Right ventricle myocardium superior (tissue), 1 donor: ENCODE measurements at places on chromosomes 11 and 22. TPM values are rescaled to one million over a fixed set of nuclear protein-coding genes. Genes with fewer than 3 reads are reported as not detected.

DNA sequence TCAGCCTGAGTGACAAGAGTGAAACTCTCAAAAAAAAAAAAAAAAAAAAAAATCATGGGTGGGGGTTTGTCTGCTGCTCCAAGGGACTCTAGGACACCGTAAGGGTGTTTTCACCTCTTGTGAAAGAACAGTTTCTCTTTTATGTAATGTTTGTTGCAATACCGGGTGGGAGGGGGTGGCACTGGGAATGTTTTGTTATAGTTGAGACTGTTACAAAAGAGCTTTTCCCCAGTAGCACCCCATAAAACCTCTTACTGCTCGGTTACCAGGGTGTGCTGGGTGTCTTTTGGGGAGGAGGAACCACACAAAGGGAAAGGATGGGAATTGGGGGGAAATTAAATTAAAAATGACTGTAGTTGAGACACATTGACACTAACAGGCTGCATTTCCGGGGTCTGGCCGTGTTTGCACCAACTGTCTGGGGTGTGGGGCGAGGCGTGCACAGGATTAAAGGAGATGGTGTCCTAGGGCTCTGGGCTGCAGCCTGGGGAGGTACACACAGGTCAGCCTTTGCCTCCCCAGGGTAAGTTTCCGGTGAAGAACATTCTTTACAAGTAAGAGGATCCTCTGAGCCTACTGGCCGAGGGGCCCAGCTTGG is 1.6 kb downstream of the NFAM1 start:
- no peak for DNase-seq

GRCh38 chr22:20571078-20571503 is 63.7 kb downstream of the MED15 start:
- DNase-seq, result peak; percentile 13

The OR52H1 gene
- not detected for total RNA-seq

DNA sequence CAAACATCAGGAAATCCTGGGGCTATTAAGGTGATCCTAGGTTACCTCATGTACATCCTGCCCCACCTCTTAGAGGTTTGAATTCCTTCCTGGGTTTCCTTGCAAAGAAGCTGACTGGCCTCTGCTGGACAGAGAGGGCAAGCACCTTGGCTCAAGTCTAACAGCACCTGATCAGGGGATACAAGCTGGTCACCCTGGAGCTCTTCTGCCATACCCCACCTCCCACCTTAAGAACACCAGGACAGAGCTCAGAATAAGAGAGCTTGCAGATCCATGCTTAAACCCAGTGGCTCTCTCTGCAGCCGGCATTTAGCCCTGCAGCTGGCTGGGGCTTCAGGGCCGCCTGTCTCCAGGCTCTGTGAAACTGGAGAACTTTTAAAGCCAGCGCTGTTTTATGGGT is 386.6 kb upstream of the NARS2 start:
- DNase-seq, result no peak

The APOA5 gene
- total RNA-seq, result not detected

The KCNQ1 gene
- total RNA-seq, result 33.4 TPM

The POU2F3 gene
- not detected for total RNA-seq

DNA sequence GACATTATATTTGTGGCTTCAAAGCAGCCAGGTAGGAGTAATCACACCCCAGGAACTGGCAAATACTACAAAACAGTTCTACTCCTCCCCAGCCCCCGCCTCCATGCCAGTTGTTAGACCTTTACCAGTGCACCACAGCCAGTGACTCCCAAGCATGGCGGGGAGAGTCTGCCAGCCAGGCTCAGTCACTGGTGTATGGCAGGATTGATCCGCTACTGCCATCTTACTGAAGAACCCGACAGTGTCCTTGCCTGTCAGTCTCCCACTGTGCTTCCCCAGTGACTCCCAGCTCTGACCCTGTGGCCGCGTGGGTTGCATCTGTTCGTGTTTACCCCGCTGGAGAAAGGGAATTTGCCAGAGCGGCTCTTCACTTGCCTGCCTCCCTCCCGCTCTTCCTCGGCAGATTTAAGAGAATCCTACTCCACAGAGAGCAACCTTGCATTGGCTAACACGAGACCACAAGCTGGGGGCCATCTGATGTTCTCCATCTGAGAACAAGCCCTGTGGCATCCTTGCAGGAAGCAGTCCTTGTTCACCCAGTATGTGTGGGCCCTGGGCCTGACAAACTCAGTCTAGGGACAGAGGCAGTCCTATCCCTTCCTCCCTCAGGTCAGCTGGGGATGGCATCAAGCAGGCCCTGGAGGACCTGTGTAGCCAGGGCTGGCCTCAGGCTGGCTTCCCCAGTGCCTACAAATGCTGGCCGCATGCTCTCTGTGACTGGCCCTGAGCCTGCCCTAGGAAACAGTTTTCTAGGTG is 33.1 kb downstream of the GNAZ start:
- no peak for DNase-seq

The PLAAT5 gene
- 4.0 TPM for total RNA-seq

- DNase-seq, result no peak
These were observed 16.0 kb downstream of the MRE11 start for GRCh38 chr11:94477624-94478023.

The TBRG1 gene
- total RNA-seq, result 18.2 TPM

- no peak for DNase-seq
These were observed 107.9 kb upstream of the BID start for GRCh38 chr22:17882162-17882561.

The WBP2NL gene
- 0.16 TPM for total RNA-seq

GRCh38 chr22:43592476-43592875 is 180.7 kb downstream of the MPPED1 start:
- no peak for DNase-seq

The ISX gene
- total RNA-seq, result not detected

DNA sequence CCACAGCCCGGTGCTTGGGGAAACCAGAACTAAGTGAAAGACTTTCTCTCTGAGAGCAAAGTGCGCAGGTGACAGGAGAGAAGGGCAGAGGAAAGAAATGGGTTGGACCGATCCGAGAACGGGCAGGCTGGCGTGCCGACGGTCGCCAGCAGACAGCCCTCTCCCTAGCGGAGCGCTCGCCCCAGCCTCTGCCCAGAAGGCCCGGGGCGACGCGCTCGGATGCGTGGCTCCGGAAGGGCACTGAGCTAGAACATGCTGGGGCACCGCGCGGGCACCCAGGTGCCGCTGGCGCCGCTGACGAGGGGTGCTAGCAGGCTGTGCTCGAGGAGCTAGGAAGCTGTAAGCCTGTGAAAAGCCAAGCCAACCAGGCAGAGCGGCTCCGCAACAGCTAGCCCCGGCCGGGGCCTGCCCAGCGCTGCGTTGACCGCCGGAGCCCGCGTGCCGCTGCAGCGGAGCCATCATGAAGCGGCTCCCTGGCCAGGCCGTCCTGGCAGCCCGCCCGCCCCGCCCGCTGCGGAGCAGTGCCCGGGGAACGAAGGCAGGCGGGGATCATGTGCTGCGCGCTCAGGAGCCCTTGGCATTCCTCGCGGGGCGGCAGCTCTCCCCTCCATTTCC is 22.1 kb upstream of the RRAS2 start:
- peak; percentile 86 for DNase-seq

The PATE4 gene
- not detected for total RNA-seq

The NPTXR gene
- total RNA-seq, result 16.8 TPM

GRCh38 chr22:40070701-40071100 is 75.9 kb downstream of the FAM83F start:
- no peak for DNase-seq

The CRYAB gene
- 6,403 TPM for total RNA-seq

- no peak for DNase-seq
These were observed 786 bp downstream of the CAPN1 start for GRCh38 chr11:65182258-65183170.

GRCh38 chr11:119721129-119722120 is 7.6 kb downstream of the NECTIN1 start:
- no peak for DNase-seq

DNA sequence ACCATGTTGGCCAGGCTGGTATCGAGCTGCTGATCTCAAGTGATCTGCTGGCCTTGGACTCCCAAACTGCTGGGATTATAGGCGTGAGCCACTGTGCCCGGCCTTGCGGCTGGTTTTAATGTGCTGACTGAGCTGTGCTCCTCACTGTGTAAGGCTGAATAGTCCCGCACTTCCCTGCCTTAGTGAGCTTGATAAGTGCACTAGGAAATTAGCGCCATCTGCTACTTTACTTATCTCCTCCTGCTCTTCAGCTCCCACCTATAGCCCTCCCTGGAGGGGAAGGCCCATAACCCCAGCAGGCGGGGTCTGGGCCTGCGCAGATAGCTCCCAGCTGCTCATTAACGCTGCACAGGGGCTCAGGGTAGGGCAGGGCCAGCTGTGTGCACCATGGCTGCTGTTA is 49.4 kb downstream of the CLMP start:
- no peak for DNase-seq

- no peak for DNase-seq
These were observed 1.3 kb upstream of the FLRT1 start for GRCh38 chr11:64034411-64034811.

The BTG4 gene
- total RNA-seq, result not detected

The DAGLA gene
- total RNA-seq, result 4.2 TPM

- DNase-seq, result no peak
These were observed 673 bp upstream of the SHANK2 start for GRCh38 chr11:71252770-71253730.

DNA sequence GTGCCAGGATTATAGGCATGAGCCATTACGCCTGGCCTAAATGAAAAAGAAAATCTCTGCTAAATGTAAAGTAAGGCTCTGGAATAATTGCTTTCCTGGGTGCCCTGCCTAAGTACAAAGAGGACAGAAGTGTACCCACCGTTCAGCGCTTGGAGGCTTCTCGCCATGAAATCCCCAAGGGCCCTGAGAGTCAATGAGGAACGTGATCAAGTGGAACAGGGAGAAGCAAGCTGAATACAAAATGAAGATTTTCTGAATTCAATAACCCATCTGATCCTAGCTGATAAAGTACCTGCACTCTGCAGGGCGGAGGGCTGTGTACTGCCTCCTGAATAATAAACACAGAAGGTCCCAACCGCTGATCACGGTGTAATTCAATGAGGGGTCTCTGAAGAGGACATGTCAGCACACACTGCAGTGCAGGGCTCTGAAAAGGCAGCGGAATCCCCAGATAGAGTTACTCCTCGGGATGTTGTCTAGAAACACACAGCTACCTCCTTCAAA is 97.7 kb downstream of the ABTB2 start:
- no peak for DNase-seq

The VPS26B gene
- 38.8 TPM for total RNA-seq

- DNase-seq, result no peak
These were observed 606 bp downstream of the RASSF7 start for GRCh38 chr11:561148-562003.

- DNase-seq, result no peak
These were observed 9.9 kb downstream of the EIF1AD start for GRCh38 chr11:65992056-65992455.

The PATE3 gene
- not detected for total RNA-seq

- no peak for DNase-seq
These were observed 9.7 kb downstream of the SMARCB1 start for GRCh38 chr22:23796461-23796860.

- peak; percentile 57 for DNase-seq
These were observed 612 bp downstream of the GTSE1 start for GRCh38 chr22:46297151-46297812.

DNA sequence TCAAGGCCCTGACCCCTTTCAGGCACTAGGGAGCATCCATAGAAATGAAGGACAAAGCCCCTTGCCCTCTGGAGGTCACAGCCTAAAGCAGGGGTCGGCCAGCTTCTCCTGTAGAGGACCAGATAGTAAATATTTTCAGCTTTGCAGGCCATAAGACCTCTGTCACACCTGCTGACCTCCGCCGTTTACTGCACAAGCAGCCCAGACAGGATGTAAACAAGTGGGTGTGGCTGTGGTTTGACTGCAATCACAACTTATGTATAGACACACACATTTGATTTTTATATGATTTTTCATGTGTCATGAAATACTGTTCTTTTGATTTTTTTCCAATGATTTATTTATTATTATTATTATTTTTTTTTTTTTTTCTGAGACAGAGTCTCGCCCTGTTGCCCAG is 34.3 kb downstream of the KIAA1671 start:
- DNase-seq, result no peak

The ACAT1 gene
- total RNA-seq, result 417 TPM

DNA sequence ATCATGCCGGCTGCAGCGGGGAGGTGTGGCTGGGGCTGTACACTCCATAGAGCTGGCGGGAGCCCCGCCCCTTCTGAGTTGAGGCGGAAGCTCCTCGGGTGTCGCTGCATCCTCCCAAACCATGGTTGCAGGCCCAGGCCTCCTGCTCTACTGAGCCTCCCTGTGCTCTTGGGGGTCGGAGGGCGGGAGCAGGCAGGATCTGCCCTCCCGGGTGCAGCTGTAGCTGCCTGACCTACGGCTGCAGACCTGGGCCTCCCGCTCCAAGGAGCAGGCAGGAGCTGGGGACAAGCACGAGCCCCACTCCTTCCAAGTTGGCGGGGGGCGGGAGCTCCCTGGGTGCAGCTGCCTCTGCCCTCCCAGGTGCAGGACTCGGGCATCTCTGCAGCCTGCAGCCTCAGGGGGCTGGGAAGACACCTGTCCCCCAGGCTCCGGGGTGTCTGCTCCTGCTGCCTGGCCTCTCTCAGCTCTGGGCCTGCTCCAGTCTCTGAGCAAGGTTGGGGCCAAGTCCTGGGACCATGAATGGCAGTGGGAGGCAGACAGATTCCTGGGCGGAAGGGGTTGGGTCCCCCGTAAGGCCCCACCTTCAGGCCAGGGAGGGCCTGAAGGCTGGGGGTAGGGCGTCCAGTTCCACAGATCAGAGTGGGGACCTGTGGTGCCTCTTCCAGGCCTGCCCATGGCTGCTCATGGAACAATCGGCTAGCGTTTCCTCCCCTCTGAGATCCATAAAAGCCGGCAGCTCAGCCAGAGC is 46.4 kb upstream of the SC5D start:
- no peak for DNase-seq

DNA sequence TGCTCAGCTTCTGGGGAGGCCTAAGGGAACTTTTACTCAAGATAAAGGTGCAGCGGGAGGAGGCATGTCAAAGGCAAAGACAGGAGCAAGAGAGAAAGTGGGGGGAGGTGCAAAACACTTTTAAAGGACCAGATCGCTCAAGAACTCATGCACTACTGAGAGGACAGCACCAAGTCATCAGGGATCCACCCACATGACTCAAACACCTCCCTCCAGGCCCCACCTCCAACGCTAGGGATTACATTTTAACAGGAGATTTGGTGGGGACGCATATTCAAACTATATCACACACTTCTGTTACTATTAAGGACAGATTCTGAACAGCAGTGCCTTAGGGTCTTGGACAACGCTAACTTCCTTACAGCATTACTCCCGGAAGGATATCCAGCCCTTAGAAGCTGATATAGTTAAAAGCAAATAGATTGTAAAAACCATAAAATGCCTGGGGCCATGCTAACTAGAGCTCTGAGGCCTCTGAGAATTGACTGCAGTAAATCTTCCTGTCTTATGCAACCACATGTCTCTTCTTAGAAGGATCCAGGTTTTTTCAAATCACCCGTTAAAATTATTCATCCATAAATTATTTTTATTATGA is 16.7 kb upstream of the ZC3H12C start:
- no peak for DNase-seq

The THRSP gene
- total RNA-seq, result 2.6 TPM

DNA sequence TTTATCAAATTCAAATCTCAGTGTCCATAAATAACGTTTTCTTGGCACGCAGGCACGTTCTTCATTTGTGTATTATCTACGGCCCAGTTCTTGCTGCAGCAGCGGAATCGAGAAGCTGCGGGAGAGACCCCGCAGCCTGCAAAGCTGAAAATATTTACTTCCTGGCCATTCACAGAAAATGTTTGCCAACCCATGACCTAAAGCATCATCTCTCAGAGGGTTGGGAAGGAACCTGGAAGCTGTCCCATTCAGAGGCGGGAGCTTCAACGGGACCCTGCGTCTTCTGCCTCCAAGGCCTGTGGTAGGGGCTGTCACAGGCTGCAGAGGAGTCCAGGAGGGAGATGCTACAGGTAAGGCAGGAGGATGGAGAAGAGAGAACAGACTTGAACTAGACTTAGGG is 319.2 kb downstream of the MN1 start:
- no peak for DNase-seq

GRCh38 chr11:17846852-17847453 is 112.4 kb downstream of the KCNC1 start:
- no peak for DNase-seq
